ENCODE measurements at places on chromosomes 1 and 21.

DNA sequence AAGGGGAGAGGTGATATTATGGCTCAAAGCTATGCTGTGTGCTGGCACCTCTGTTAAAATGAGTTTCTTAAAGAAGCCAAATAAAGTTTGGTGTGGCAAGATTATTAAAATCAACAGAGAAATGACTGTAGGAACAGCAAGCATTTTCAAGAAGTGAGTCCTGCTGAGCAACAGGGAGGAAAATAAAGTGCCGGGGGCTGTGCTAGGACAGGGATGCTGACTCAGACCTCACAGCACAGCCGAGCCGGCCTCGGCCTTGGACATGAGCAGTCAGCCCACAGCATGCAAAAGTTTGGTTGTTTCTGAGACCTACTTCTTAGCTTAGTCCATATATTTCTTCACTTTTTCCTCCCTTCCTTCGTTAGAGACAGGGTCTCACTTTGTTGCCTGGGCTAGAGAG, 19.2 kb downstream of the CNIH3 start:
- no peak for DNase-seq

DNA sequence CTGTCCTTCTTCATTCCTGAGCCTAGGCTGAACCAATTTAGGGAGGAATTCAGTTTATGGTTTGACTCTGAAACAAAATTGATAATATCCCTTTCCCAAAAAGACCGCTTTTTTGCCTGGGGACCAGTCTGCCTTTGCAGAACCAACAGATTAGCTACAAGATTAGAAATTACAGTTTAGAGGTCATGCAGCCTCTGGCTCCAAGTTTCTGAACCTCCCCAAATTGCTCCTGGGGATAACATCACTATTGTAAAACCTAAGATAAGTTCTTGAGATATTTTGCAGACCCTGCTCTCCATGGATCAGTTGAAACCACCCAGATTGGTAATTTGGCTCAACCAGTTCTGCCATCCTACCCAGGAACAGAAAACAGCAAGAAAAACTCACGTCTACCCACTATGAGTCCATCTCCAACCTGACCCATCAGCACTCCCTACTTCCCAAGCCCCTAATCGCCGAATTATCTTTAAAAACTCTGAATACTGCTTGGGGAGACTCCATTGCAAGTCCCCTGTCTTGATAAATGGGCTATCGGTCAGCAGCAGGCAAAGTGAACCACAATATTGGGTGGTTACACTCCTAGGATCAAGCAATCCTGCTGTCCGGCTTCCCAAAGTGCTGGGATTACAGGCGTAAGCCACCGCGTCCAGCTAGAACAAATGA, 605 bp upstream of the RABGGTB start:
- no peak for DNase-seq

DNA sequence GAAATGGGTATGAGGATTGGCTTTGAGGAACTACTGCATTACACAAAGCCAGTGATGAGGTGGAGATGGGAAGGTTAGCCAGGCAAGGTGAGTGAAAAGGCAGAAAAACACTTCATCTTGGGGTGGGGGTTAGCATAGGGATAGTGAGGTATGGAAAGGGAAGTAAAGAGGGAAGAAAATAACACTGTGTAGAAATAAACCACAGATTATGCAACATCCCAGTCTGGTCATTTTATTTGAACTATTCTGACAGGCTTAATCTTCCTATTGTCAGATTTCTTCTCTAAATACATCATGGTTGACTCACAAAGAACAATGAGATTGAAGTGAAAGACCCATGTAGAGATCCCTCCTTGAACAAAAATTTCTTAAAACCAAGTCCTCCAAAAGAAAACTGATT, 640.2 kb downstream of the PTPRC start:
- DNase-seq, result no peak

DNA sequence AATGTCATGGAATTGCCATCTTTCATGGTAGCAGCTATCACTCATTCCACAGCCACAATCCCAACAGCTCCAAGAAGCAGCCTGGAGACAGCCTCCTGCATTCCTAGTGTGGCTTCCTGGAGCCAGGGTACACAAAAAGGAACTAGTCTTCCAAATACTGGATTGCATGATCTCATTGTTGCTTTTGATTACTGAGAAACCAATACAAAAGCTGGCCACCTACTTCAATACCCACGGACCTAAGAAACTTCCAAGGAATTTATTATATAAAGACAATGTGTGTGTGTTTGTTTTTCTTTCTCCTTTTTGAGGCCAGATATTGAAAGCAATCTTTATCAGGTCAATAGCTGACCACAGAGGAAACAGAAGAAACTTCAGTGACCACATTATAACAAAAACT, 25.6 kb downstream of the CEP170 start:
- no peak for DNase-seq

GRCh38 chr1:53295726-53296116, 32.1 kb downstream of the LRP8 start:
- DNase-seq, result no peak

DNA sequence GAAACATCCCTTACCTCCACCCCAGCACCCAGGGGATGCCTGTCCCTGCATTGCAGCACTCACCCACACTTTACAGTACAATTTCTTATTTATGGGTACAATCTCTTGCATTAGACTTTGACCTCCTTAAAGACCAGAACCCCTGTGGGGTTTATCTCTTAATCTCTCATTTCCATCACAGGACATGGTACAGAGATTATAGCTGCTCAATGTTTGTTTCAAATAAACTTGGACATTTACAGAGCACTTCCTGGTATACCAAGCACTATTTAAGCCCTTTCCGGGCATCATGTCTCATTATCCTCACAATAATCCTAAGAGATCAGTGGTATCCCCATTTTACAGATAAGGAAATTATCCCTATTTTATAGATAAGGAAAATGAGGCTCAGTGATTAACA, 31.9 kb downstream of the FYB2 start:
- no peak for DNase-seq

DNA sequence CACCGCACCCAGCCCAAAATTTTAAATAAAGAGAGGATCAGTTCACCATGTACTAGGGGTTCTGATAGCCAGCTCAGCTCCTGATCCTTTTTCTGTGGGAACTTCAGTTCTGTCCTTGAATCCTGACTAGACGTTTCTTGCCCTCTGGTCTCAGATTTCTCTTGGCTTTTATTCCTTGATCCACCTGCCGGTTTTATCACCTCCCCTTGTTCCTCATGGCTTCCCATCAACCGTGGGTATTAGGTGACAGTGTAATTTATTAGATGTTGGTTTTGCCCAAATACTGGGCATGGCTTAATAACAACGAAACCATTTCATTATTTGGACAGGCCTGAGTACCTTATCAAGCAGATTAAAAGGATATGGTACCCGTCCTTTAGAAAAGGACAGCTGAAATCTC, 22.5 kb downstream of the SLC45A1 start:
- no peak for DNase-seq

DNA sequence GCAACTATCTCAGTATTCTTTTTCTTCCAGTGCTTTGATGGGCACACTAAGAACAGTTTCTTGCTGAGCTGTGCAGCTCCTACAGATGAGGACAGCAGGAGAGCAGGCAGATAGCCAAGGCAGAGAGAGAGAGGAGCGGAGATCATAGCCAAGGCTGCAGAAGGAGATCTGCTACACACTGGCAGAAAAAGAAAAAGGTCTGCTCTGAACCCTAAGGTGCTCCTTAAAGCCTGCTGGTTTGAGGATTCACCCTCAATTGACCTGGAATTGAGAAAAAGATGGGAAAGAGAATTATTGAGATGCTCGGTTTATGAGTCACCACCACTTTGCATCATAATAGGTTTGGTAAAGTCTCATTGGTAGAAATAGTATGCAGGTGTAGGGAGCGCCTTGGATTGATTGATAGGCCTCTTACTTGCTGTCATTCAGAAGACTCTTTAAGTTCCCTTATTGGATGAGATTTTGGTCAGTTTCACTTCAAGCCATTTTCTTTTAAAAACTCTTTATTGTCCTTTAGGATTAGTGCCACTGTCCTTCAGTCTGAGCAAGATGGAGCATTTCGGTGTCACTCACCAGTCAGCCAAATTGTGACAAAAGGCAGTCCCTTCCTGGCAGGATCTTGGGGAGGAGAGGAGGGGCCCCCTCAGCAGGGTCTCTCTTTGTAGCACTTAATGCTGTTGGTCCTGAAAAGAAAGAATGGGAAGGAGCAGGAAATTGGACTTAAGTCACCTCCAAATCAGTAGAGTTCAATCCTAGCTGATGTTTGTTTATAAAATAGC, 685.0 kb downstream of the ADGRL2 start:
- DNase-seq, result no peak

DNA sequence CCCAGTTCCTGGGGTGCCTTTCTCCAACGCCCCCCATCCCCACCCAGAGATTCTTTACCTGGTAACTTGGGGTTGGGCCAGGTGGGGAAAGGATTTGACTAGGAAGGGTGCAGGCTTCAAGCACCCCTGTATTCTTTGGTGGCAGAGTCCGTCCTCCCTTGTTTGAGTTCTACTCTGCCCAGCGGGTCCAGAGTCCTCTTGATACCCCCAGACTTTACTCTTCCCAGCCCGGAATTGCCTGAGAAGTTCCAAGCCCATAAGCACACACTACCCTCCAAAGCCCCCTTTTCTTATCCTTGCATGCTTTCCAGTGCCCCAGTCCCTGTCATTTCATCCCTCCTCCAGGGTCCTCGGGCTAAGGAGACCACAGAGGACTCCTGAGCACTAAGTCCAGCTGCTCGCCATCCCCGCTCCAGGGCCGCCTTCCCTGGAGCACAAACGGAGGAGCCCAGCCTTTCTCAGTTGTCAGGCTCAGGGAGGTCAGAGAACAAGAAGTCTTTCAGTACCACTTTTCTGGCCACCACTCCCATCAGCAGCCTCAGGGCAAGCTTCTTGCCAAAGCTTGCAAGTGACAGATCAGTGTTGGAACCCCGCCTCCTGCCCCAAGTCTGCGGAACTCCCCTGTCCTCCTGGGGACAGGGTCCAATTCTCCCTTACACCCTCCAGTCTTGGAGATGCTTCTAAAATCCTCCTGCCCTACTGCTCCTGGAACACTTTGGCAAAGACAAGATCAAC, 12.2 kb downstream of the SLC45A3 start:
- no peak for DNase-seq

GRCh38 chr21:28834335-28835238, 158.1 kb downstream of the LTN1 start:
- no peak for DNase-seq

DNA sequence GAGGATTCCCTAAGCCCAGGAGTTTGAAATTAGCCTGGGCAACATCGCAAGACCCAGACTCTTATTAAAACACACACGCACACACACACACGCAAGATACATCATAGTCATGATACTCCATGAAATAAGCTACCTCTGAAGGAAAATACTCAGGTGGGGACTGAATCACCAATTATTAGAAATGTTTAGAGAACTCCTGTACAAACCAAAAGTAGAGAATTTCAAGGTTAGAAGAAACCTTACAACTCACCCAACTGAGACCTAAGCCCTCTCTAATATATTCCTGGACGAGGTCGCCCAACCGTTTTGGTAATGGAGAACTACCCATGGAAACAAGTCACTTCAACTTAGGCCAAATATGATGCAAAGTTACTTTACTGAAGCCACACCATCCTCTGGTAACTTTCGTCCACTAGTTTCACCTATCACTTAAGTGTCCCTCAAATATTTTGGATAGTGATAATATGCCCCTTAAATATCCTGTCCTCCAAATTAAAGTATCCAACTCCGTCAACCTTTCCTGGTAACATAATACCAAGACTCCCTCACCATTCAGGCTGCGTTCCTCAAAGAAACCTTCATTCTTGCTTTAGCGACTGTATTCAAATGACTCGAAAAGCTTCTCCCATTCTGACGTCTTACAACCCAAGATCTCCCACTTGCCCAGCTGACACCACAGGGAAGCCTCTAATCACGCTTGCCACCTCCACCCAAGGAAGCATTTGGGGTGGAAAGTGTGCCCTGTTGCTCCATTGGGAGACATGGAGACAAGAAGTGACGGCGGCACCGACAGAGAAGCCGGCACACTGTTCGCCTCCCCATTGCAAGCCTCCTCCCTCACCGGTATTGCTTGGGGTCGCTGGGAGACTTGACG, 856 bp downstream of the NRDC start:
- no peak for DNase-seq

DNA sequence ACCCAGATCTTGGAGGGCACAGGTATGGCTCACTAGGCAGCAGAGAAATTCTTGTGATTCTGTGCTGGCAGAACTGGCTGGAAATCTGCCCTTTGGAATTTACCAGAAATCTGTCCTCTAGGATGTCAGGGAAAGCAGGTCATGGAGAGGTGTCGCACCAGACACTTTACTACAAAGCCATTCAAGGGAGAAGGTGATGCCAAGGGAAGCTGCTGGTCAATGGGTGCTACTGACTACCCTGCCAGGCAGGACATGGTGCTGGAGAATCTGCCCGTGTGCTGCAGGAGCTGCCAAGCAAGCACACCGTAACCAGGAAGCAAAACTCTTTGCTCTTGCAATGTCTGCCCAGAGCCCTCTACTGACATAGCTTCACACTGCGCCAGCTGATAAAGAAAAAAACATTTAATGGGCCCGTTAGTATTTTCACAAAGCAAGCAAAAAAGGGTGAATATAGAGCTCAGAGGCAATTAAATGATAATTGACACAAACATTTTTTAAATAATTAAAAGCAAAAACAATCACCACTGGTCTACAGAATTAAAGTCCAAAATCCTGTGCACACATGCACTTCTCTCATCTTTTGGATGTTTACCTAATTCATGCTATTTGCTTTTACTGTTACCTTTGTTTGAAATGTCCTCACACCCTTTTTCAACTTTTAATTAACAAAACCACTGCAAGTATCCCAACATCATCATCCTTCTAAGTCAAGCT, 7.2 kb upstream of the FBXO28 start:
- peak; percentile 8 for DNase-seq

DNA sequence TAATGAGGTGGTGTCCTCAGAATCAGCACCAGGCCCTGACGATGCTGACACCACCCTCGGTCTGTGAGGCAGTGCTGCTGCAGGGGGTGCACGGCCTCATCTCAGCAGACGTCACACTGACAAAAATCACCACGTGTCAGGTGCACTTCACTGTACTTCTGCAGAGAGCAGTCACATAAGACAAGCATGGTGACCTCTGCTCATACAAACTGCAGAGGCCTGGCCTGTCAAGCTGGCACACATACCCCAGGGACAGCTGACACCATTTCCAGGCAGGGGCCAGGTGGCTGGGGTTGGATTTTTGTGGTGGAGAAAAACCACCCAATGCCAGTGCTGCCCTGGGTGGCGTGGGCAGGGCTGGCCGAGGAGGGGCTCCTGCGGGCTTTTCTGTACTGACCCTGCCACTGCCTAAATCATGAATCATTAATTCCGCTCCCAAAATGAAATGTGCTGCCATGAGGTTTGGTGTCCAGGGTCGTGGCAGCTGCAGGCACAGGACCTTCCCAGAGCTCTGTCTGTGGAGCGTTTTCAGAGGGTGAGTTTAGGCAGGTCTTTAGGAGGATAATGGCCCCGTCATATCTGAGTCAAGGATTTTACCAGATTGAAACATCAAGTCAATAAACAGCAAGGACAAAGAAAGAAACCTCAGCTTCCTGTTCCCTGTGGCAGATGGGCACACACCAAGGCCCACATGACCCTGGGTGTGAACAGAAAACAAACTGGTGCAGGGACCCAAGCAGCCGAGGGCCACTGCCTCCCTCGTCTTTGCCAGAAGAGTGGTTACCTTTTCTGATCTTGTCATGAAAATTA, 33.4 kb upstream of the GPR153 start:
- no peak for DNase-seq

Data from CD4-positive, alpha-beta T cell treated with Interleukin-17A for 4 hours (primary cell).